ENCODE measurements at places on chromosomes 5 and 9.
A peak's percentile ranks its signal among the peaks of the same experiment; 100 is the strongest.

DNA sequence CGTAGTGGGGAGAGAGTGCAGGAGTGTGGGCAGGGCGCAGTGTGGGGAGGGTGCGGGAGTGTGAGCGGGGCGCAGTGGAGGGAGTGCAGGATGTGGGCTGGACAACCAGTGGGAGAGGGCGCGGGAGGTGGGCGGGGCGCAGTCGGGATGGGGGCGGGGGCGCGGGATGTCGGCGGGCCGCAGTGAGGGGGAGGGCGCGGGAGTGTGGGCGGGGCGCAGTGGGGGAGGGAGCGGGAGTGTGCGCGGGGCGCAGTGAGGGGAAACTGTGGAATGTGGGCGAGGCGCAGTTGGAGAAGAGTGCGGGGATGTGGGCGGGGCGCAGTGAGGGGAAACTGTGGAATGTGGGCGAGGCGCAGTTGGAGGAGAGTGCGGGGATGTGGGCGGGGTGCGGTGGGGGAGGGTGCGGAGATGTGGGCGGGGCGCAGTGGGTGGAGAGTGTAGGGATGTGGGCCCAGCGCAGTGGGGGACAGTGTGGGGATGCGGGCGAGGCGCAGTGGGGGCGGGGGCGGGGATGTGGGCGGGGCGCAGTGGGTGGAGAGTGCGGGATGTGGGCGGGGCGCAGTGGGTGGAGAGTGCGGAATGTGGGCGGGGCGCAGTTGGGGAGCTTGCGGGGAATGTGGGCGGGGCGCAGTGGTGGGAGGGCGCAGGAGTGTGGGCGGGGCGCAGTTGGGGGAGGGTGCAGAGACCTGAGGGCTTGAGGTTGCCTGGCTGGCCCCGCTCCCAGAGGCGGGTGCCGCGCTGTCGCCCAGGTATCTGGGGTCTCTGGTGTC is at the start of gene NXNL2:
NXNL2 (plus strand) TSS at position 723 of the 770 bp plus-strand sequence. CDS start 257 bp downstream, outside the sequence.
- DNase-seq = peak; percentile 91

- DNase-seq = no peak
Measured at GRCh38 chr5:168177831-168178450, 113.5 kb upstream of the WWC1 start.

GRCh38 chr5:41682641-41683040 is 172.2 kb upstream of the PLCXD3 start:
- DNase-seq = no peak

- peak; percentile 19 for DNase-seq
Measured at GRCh38 chr9:4397917-4398316, 92.4 kb upstream of the SLC1A1 start.

DNA sequence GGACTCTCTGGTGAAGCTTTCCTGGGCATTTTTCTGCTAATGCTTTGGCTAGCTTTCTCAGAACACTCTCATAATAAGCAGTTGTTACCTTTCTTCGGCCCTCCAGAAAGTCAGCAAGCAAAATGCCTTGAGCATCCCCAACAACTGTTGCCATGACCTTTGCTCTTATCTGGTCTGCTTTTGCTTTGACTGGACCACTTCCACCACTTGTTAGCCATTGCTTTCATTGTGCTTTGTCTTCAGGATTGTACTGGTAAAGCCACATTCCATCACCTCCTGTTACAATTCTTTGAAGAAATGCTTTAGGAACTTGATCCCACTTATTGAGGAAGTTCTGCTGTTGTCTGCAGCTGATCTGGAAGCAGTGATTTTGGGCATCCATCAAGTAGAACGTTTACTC is 35.7 kb downstream of the RAD50 start:
- no peak for DNase-seq

All from Daoy (cell line).